Stimulated activated CD4-positive, alpha-beta T cell treated with anti-CD3 and anti-CD28 coated beads, Interleukin-15, amount 100 ng/mL, for 24 hours (primary cell): ENCODE measurements at places on chromosomes 4 and X.
A peak's percentile ranks its signal among the peaks of the same experiment; 100 is the strongest.

DNA sequence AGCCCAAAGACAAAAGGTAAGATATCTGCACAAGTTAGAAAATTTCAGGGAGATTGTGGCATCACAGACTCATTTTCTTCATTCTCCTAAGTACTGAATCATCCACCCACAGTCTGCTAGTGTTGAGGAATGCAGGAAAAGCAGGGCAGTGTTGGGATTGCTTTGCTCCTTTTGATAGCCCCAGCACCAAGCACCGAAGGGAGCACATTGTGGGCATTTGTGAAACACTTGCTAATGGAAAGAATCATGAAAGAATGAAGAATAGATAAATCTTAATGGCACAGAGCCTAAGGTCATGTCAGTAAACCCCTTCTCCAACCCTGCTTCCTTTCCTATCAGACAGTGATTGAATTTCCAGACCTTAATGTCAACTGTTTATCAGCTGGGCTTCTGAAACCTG, 103.1 kb upstream of the GPRIN3 start:
- no peak for DNase-seq

DNA sequence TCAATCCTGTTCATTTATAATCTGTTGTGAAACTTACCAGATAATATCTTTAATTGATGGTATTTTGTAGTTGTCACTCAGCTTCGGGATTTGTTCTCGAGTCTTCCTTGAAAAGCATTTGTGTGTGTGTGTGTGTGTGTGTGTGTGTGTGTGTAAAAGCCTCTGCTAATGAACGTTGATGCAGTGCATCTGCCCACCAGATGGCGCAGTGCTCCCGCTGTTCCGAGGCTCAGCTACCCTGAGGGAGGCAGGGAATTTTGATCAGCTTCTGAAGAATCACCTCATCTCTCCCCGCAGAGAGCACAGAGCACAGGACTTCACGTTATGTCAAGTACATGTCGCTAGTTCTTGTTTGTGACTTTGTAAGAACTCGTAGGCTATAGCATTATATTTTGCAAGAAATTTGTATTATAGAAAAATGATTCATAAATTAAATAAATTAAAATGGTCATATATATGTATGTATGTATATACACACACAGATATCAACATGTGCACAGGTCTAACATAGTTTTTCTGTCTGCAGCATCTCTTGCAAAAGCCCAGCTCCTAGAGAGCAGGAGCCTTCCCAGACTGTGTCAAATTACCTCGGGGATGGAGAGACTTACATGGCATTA, 316.7 kb upstream of the IGFBP7 start:
- peak; percentile 59 for DNase-seq

DNA sequence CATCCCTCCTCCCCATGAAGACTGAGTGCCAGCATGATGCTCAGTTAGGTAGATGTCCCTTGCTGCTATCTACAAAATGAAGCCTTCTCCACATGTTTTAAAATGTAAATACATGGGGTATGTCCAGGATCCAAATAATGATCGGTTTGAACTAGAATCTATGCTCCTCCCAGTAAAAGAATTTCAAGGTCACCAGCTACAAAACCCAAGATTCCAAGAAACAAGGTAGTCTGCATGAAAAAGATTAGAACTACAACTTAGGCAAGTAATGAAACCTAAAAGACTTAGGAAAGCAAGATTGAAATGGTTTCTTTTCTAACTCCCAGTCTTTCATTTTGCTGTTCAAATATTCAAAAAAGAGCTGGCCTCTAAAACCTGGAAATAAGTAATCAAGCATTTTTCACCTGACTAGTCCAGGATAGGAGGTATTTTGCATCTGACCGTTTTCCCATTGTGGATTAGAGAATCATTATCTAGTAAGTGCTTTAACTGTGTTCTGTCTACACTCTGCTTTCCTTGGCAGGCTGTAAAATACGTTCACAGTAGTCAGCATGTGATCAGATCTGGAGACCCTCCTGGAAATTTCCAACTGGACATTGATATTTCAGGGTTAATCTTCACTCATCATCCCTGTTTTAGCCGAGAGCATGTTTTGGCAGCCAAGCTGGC, 57.4 kb downstream of the CC2D2A start:
- no peak for DNase-seq

DNA sequence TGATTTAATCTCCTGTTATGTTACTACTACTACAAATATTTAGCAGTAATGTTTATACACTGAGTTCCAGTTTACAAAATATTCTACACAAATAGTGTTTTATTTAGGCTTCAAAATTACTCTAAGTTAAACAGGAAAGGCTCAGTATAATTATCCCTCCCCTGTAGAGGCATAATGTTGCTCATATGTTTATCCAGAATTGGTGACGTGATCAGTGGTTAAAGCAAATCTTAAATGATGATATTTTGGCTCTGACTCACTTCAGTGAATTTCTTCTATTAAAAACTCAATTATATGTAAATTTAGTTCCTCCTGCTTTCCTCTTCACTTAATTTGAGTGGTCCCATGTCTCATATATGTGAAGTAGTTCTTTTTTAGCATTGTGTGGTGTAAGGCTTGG, 438.5 kb downstream of the ADGRL3 start:
- no peak for DNase-seq

DNA sequence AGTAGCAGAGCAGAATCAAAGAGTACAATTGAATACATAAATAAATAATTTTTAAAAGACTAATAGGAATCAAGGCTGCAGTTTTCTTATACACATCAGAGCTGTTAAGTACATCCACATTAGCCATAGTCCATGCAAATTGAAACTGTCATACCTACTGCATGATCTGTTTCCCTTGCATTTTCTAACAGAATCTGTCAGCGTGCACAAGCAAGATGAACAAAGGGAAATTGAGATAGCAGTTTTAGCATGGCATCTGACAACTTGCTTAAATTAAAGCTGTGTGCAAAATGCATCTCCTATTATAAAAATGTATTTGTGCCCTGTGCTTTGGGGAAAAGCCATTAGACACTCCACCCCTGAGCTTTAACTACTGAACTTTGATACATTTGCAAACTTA, 703.5 kb upstream of the GRID2 start:
- no peak for DNase-seq
